ENCODE measurements at places on chromosomes 3 and 15.

DNA sequence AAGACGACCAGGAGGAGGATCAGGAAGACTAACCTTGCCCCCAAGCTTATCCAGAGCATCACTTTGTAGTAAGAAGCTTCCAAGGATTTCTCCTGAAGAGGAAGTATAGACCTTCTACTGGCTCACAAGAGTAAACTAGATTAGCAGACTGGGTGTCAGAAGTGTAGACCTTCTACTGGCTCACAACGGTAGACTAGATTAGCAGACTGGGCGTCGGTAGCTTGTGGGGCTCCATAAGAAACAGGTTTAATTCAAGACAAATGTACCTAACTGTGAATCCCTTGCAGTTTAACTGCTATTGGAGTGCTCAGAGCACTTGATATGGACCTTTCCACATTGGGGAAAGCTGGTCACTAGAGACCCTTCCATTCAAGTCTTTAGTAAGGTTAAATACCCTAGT lies 12.9 kb downstream of the FBXO40 start:
- DNase-seq, result no peak

GRCh38 chr3:186742618-186743380 lies 25.6 kb downstream of the KNG1 start:
- no peak for DNase-seq

DNA sequence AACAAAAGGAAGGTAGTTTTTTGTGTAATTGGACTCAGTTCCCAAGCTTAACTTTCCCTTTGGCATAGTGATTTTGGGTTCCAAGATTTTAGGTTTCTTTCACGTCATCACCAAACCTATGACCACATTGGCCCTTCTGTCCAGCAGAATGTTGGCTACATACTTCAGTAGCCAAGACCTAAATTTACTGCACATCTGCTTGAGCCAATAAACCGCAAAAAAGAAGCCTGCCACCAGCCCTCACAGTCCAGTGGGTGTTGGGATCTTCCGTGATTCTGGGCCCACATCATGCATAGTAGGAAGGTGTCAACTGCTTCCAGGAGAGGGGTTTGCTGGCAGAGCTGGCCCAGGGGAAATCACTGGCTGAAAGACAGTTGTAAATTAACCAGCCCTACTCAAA lies 57.6 kb upstream of the LIPC start:
- peak; percentile 72 for DNase-seq

- no peak for DNase-seq
Measured at GRCh38 chr3:43309372-43310305, 23.3 kb downstream of the SNRK start.

GRCh38 chr3:27802425-27802824 lies 80.3 kb upstream of the EOMES start:
- DNase-seq, result no peak

- no peak for DNase-seq
Measured at GRCh38 chr3:99947356-99947755, 129.7 kb downstream of the CMSS1 start.

- no peak for DNase-seq
Measured at GRCh38 chr3:36269274-36269673, 111.0 kb upstream of the STAC start.

- no peak for DNase-seq
Measured at GRCh38 chr3:13844286-13844685, 35.6 kb downstream of the WNT7A start.

DNA sequence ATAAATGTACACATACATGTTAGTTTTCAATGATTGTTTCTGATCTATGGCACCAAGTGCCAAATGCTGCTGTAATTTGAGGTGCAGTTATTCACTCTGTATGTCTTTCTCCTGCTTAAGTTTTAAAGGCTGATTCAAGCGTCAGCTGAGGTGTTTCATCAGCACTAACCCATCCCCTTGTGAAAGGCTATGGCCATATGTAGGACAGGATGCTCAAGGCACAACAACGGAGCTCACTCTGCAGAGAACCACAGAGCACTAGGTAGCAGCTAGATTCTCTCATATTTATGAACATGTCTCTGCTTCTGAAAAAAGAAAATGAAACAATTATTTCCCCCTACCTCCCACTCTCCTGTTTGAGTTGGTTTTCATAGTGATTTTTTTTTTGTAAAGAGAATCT lies 340.0 kb upstream of the TMCO5A start:
- no peak for DNase-seq

- no peak for DNase-seq
Measured at GRCh38 chr15:78164010-78164409, 14.8 kb downstream of the IDH3A start.

DNA sequence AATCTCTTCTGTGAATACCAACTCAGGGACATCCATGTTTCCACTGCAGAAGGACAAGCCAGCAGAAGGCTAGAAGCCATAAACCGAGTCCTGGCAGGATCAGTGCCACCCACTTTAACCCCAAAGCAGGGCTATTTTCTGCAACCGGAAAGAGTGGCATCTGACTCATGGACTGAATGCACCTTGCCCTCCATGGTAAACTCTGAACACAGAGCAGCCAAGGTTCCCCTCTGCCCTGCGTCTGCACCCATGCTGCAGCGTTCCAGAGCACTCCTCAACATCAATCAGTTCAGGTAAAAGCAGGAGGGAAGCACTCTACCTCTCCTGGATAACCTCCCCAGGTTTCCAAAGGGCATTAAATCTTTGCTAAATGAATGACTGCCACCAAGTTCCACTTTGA lies 801 bp upstream of the NGRN start:
- no peak for DNase-seq

Data from fibroblast of mammary gland (primary cell).